ENCODE measurements at places on chromosomes 3 and 15.
A peak's percentile ranks its signal among the peaks of the same experiment; 100 is the strongest.

DNA sequence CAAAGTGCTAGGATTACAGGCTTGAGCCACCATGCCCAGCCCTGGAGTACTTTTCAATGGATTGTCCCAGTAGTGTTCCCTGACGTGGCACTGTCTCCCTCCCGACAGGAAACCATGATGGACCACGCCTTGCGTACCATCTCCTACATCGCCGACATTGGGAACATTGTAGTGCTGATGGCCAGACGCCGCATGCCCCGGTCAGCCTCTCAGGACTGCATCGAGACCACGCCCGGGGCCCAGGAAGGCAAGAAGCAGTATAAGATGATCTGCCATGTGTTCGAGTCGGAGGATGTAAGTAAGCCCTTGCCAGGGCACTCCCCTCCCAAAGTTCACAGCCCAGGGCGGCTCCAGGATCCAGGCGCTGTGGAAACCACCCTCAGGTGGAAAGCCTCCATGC is 168.1 kb downstream of the NSMCE3 start:
- DNase-seq, result no peak

GRCh38 chr3:10437272-10437994 is 68.0 kb downstream of the ATP2B2 start:
- DNase-seq, result no peak

DNA sequence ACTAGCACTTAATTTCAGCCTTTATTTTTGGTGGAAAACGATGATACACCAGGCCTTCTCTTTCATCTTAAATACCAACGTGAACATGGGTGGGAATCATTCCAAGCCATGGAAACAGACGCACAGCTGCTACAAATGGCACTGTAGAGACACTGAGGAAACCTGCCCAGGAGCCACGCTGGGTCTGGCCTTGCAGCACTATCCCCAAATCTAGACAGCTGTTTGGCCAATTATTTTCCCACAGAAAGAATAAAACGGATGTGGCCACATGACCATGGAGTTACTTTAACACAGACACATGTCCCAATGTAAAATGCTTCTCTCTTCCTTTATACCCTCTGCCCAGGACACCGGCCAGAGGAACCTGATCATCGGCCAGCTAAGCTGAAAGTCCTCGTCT is 83.6 kb upstream of the OCA2 start:
- DNase-seq, result no peak

DNA sequence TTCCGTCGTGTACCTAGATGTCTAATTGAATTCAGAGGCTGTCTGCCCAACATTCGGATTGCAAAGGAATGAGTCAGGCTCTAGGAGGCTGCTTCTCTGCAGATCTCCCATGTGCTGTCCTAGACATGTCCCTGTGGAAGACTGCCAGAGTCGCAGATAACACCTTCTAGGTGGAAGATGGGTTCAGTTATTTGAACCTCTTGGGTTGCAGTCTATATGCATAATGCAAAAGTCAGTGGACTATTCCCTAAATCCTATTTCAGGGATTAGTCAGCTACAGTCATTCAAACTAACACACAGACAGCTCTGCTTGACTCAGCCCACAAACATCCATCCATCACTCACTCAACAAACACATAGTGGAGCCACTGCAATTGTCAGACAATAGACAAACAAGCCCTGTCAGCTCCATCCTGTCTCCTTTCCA is 300.0 kb upstream of the CTNNB1 start:
- DNase-seq, result no peak

- DNase-seq, result no peak
These were observed 16.9 kb downstream of the PPP2R3A start for GRCh38 chr3:135982404-135982761.

DNA sequence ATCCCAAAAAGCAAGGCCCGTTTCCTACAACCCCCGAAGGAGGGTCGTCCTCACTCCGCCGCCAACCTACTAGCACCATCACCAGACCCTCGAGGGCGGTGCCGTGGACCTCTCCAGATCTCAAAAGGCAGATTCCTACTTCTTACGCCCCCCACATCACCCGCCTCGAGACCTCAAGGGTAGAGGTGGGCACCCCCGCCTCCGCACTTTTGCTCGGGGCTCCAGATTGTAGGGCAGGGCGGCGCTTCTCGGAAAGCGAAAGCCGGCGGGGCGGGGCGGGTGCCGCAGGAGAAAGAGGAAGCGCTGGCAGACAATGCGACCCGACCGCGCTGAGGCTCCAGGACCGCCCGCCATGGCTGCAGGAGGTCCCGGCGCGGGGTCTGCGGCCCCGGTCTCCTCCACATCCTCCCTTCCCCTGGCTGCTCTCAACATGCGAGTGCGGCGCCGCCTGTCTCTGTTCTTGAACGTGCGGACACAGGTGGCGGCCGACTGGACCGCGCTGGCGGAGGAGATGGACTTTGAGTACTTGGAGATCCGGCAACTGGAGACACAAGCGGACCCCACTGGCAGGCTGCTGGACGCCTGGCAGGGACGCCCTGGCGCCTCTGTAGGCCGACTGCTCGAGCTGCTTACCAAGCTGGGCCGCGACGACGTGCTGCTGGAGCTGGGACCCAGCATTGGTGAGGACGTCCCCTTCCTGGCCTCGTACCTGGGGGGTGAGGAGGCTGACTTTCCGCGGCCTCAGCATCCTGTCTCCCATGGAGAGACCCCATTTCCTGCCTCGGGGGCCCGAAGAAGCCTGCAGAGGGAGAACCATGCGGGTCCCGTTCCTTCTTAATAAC is at the start of gene MYD88:
Gene MYD88, plus strand, starts transcription at position 313 of the 842 bp plus-strand sequence. Its CDS starts 40 bp downstream, at position 353.
- peak; percentile 85 for DNase-seq

- no peak for DNase-seq
These were observed 7.8 kb downstream of the DLL4 start for GRCh38 chr15:40936709-40937666.

GRCh38 chr3:42880601-42881451 is 5.1 kb upstream of the CYP8B1 start:
- DNase-seq, result peak; percentile 85

- DNase-seq, result no peak
These were observed 63.6 kb downstream of the SLC15A2 start for GRCh38 chr3:121957674-121958415.

- DNase-seq, result peak; percentile 50
These were observed 90.7 kb downstream of the SCN11A start for GRCh38 chr3:38960953-38961622.

DNA sequence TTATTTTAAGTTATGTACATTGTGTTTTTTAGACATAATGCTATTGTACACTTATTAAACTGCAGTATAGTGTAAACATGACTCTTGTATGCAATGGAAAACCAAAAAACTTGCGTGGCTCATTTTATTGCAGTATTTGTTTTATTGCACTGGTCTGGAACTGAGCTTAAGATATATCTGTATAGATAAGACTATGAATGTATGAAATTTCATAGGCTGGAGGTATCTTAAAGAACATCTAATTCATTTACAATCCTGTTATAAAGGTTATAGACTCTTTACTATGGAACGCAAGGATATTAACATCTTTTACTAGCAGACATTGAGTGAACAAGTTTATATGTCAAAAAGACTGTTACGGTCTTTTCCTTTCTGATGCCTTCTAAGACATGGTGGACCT is 459.4 kb downstream of the IL5RA start:
- no peak for DNase-seq

- no peak for DNase-seq
These were observed 176.9 kb downstream of the STAC start for GRCh38 chr3:36557021-36557707.

GRCh38 chr3:186825872-186826409 is 16.6 kb upstream of the ADIPOQ start:
- DNase-seq, result no peak

DNA sequence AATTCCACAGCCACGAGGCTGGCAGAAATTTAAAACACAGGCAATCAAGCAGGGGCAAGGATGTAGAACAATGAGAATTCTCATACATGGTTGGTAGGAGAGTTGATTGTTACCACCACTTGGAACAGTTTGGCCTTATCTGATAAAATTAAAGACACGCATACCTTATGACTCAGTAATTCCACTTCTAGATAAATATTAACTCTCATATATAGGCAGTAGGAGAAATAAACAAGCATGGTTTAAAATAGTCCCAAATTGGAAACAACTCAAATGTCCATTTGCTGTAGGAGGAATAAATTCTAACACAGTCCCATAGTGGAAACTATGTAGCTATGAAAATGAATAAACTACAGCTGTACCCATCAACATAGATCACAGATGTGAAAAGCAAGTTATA is 42.3 kb upstream of the USP3 start:
- no peak for DNase-seq

DNA sequence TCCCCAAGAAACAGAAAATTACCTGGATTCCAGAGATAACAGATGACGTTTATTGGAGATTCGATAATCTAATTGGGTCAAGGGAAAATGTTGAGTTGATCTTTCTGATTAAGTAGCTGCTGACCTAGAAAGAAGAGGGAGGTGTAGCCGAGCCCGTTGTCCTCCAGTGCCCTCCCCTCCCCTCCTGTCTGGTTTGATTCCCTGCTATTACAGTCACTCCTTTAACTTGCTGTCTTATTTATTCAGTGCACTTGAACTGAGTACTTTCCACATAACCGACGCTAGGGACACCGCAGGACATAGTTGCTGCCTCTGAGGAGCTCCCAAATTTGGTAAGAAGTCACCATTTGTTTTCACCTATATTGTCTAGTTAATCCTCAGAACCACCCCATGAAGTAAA is 103.7 kb downstream of the AQP9 start:
- DNase-seq, result no peak

DNA sequence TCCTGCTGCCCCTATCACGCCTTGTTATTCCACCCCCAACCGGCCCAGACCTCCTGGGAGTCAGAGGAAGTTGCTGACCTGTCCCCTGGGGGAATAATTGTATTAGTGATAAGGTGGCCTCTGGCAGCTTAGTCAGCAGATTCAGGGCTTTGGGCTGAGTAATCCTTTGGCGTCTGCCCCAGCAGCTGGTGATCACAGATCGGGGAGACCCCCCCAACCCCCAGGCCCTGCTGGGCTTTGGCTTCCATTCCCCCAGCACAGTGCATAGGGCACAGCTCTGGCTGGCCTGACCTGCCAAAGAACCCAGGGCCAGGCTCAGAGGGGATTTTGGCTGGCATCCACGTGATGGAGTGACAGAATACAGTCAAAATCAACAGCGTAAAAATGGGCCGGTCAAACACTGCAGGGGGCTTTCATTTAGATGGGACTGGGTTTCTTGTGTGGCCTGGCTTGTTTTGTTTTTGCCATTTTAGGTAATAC is 3.9 kb upstream of the NR2E3 start:
- no peak for DNase-seq

GRCh38 chr15:78682004-78682651 is 41.1 kb upstream of the CHRNB4 start:
- peak; percentile 53 for DNase-seq

DNA sequence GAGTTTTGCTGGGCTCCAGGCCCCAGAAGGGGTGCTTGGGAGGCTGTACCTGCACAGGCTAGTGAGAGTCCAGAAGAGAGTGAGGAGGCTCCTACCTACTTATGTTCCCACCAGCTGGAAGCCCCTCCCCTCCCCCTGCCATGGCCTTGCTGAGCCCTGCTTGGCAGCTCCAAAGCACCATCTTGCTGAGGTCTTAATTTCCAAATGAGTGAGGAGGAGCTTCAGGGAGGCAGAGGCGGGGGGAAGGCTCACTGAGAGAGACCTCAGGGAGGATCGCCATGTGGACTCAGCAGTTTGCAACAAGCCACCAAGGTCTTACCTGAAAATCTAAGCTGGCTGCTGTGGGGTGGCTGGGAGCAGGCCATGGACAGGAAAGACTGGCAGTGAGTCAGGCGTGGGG is 8.7 kb upstream of the CACNA2D2 start:
- no peak for DNase-seq

DNA sequence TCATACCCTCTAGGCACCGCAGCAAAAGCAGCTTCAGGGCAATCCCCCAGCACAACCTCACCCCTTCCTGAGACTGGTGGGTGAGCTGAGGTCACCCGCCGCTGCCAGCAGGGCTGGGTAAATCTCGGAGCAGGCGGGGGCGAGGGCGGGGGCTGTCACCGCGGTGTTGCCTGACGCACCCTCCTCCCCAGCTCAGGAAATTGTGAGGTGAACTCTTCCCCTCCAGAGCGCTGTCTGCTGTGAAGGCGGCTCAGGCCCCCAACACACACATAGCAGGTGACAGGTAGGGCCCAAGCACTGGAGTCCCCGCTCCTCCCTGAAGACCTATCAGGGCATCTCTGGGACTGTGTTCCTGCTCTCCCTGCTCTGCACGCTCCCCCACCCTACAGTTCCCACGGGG is 30.2 kb upstream of the FURIN start:
- DNase-seq, result peak; percentile 18

- no peak for DNase-seq
These were observed 37.9 kb downstream of the MAP3K13 start for GRCh38 chr3:185400866-185401265.

- no peak for DNase-seq
These were observed 32.4 kb upstream of the GAP43 start for GRCh38 chr3:115590873-115591272.

DNA sequence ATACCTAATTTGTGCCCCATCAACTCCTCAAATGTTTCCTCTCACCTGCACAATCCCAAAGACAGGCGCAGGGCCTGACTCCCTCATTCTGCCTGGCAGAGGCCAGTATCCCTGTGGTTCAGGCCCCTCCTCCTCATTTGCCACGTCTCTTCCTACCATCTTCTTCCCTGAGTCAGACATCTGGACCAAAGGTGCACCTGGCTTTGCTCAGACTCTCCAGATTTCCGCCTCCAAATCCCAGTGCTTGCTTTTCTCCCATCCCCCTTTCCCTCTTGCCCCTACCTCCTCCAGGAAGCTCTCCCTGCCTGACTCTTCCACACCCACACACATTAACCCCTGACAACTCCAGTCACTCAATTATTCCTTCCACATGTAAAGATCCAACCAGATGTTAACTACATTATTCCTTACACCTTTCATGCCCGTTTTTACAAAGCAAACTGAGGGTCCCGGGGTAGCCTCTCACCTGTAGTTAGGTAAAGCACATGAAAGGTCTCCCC is 19.6 kb downstream of the SEMA7A start:
- no peak for DNase-seq

DNA sequence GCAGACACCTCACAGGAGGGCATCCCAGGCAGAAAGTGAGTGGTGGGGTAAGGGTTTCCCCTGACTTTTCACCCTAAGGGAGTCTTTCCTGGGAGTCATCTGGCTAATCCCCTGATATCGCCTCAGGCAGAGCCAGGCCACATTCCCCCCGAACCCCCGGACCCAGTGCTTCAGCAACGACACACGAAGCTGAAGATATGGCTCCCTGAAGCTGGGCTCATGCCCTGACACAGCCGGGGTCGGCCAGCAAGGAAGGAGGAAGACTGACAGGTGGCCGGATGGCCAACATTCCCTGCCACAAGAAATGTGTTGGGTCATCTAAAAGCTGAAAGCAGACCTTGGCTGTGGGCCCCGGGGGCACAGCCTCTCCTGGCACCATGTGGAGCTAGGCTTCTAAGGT is 14.4 kb downstream of the CHST13 start:
- no peak for DNase-seq

GRCh38 chr3:136645915-136646314 is 106.3 kb downstream of the STAG1 start:
- DNase-seq, result no peak

DNA sequence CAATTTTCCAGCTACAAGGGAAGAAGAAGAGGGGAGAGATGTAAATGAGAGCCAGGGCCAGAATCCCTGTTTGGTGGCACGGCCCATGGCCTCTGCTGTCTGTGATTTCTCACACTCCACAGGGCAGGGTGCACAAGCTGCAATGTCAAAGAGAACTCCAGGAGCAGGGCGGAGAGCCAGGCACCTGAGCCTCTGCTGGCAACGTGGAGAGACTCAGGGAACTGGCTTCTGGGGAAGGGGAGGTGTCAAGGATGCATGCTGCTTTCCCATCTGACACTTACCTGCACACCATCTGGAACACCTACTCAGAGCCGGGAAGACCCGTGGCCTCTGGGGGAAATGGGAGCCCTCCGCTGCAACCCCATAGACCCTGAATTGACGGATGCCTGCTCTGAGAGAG is 507.5 kb upstream of the NR2F2 start:
- no peak for DNase-seq

- no peak for DNase-seq
These were observed 255.1 kb upstream of the CMC1 start for GRCh38 chr3:27986234-27986879.

Data from Kasumi-1 (cell line).